ENCODE measurements at places on chromosomes 5 and 9.

DNA sequence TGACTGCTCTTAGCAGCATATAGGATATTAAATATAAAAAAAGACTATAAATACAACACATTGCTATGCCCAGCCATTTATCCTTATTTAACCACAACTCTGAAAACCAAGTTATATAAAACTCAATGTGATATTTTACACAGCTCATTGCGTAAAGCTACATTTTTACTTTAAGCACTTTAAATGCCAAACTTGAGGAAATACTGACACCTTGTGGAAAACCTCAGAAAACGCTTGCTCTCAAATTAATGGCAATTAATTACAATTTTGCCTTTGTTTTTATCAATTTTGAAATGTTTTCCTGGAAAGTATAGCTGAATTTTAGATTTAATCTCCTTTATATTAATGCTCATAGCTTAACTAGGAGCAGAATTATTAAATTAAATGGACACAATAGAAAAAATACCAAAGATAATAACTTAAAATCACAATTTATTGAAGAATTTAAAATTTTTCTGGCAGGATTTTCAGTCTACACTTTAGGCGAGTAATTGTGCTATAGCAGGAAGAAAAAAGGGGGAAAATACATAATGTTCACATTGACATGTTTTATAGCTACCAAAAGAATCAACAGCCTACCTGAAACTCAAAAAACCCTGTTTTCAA lies 25.2 kb upstream of the PLAC8L1 start:
- no peak for DNase-seq

DNA sequence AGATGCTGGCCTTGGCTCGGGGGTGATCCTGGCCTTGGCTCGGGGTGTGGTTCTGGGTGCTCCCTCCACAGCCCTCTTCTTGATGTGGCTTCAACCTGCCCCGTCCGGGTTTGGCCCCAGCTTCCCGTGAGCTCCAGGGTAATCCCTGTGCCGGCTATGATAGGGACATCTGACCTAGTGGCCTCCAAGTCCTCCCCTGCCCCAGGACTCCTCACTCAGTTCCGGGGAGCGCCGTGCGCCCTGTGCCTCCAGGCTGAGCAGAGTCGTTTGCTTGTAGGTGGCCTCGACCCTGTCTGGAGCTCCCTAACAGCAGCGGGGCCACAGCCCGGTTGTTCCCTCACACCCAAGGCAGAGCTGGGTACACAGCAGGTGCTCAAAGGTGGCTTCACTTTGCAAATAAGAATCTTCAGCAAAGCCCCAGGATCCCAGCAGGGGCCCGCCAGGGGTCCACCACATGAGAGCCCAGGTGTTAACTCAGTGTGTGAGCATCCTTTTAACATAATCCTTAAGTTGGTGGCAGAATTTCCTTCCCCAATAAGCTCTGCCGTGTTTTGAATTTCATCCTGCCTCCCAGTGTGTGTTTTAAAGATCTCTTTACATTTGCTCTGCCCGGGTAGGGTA lies 32.3 kb upstream of the CEP72 start:
- DNase-seq, result no peak

GRCh38 chr9:16619402-16619801 lies 251.1 kb downstream of the BNC2 start:
- DNase-seq, result no peak

DNA sequence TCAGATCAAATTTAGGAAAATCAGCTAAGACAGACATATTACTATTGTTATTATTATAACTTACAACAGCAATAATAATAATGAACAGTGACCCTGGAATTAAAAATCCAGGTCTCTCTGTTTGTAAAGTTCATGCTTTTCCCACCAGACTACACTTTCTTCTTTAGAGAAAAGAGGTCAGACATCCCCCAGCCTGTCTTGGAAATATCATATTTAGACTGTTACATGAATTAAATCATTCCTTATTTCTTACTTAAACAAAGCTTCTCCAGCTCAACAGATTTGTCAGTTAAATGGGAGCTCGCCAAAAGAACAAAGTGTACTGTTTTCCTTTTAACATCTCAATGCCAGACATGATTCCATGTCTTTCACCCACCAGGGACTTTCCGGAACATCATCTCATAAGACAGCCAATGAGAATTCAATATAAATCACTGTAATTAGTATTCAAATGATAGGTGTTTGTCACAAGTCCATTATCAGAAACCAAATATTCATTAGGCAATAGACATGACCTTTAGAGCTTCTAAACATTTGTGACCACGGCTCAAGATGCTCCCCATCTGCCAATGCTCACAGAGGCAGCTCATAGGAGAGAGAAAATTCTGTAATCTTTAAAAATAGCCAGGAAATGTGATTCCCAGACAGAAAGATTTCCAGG lies 351.9 kb downstream of the ENC1 start:
- no peak for DNase-seq

DNA sequence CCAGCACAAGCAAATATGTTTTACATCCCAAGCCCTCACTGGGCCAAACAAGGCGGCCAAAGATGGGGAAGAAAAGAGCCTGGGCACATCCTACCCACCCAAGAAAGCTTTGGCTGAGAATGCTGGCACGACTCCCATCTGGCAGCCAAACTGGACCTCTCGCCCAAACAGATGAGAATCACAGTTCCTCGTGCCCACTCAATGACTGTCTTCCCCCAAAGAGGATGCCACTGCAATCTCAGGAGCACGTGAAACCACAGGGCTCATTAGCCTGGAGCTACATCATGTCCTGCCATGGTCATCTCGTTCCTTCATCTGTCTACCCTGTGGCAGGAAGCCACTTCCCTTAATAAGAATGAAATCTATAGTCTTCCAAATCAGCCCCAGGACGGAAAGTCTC lies 536.8 kb downstream of the BNC2 start:
- no peak for DNase-seq

All from omental fat pad (tissue), 4 donors.